Lung microvascular endothelial cell (primary cell): ENCODE measurements at places on chromosomes 4 and X. TPM values are rescaled to one million over a fixed set of nuclear protein-coding genes. Genes with fewer than 3 reads are reported as not detected.

GRCh38 chr4:68872643-68873502 lies 57.1 kb downstream of the UGT2B10 start:
- DNase-seq: no peak

POF1B gene
- total RNA-seq: 2.2 and 5.4 TPM in 2 replicates

GRCh38 chr4:96833831-96834230 lies 993.9 kb downstream of the PDHA2 start:
- DNase-seq: no peak

GAGE13 gene
- total RNA-seq: not detected in 2 replicates

DMD gene
- 2.0 and 3.8 TPM in 2 replicates for total RNA-seq

- DNase-seq: no peak
These were observed 82.1 kb downstream of the ALPK1 start for GRCh38 chr4:112379306-112379705.

LRRC66 gene
- under 0.01 TPM in 1 of 2 replicates, not detected in the other for total RNA-seq

GRCh38 chrX:30593440-30594200 lies 16.1 kb upstream of the TASL start:
- peak; percentile 2 for DNase-seq

GRCh38 chrX:39304746-39305145 lies 503.5 kb downstream of the MID1IP1 start:
- no peak for DNase-seq

- DNase-seq: no peak
These were observed 287.7 kb upstream of the EMCN start for GRCh38 chr4:100805538-100805937.

CCDC160 gene
- not detected in 2 replicates for total RNA-seq

GRCh38 chr4:166165829-166166420 lies 292.9 kb downstream of the TLL1 start:
- DNase-seq: peak; percentile 83

ABCG2 gene
- total RNA-seq: 1.8 and 12.9 TPM in 2 replicates

DNA sequence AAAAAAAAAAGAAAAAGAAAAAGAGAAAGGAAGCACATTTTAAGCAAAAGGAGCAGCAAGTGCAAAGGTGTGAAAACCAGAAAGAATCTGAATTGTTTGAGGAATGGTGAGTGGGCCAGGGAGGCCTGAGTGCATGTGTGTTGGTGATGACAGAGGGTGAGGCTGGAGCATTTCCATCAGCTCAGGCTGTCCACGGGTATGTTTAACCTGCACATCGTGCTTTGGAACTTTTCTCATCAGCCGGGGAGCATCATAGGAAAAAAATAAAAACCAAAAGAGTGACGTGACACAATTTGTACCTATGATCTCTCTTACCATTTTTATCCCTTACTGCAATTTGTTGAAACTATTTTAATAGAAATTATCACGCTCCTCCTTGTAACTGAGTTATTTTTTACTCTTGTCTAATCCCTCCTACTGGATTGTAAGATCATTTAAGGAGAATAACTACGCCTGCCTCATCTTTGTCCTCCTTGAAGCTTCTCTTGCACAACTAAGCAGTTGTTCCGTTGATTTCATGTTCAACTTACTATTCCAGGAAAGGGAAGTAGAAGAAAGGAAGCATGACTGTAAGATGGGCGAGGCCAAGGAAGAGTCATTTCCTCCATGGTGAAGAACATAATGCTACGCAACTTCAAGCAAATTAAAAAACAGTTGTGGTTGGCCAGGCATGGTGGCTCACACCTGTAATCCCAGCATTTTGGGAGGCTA lies 7.0 kb downstream of the PALLD start:
- DNase-seq: peak; percentile 88

DNA sequence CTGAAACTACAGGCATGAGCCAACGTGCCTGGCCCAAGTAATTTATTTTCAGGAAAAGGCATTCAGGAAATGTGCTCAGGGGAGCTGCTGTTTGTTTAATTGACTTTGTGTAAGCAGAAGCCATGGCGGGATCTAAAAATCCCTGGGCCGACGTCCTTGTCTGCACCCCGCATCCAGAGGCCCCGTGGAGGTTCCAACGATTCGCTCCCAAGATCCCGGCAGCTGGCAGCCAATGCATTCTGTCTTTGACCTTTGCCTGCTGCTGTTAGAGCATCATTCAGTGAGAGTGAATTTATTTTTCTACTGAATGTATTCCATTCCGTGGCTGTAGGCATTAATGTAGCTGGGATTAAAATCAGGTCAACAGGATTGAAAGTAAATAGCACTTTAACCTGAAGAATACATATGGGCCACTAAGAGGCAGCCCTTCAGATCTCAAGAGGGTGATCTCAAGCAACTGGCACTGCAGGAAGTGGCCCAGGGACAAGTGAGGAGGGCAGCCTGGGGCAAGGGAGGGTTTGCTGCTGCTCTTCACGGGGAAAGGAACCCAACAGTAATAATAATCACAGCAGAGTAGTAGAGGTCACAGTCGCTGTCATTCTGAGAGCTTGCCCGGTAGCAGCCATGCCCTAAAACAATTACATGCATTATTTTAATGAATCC lies 75.2 kb downstream of the PSAPL1 start:
- DNase-seq: no peak

DNA sequence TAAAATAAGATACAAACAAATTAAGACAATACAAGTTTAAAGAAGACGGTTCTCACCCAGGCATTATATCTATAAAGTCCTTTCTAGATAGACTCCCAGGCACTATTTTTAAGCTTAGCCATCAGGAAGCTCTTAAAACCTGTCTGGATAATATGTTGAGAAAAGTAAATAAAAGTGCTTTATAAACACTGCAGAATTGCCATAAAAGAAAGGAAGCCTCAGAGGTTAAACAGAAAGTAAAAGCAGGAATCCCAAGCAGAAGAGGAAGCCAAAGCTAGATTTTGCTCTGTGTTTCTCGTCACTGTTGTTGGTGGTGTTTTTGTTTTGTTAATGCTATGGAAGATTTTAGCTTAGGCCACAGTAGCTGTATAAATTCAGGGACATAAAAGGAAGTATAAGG lies 1267.3 kb downstream of the PCDH19 start:
- no peak for DNase-seq

DNA sequence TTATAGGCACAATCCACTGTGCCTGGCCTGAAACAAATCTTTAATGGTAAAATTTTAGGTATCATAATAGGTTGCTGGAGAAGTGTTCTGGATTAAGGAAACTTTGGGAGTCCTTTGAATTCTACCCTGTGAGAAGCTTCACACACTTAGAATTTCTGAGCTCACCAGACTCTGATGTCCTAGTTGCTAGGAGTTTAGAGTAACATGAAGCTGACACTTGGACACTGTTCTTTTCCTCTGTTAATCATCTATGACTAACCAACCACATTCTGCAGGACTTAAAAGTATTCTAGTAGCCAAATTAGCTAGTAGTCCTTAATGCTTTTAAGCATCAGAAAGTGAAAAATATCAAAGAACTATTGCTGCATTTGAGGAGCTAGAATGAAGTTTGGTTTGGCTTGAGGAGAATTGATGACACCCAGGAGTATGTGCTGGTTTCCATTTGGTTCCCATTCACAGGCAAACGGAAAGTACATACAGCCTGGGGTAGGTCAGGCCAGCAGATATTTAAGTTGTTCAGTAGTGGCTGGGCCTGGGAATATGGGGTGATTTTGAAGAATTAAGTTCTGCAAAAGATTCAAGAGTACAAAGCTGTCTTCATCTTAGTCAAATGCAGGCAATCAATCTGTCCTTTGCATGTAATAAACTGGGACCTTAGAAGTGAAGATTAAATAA lies 38.8 kb upstream of the IGFBP7 start:
- DNase-seq: peak; percentile 80

- DNase-seq: peak; percentile 92
These were observed 116.7 kb downstream of the SPCS3 start for GRCh38 chr4:176436293-176436973.

SLC26A1 gene
- total RNA-seq: under 0.01 and 0.20 TPM in 2 replicates

- no peak for DNase-seq
These were observed 47.5 kb upstream of the KLHL13 start for GRCh38 chrX:118164138-118164537.

DNA sequence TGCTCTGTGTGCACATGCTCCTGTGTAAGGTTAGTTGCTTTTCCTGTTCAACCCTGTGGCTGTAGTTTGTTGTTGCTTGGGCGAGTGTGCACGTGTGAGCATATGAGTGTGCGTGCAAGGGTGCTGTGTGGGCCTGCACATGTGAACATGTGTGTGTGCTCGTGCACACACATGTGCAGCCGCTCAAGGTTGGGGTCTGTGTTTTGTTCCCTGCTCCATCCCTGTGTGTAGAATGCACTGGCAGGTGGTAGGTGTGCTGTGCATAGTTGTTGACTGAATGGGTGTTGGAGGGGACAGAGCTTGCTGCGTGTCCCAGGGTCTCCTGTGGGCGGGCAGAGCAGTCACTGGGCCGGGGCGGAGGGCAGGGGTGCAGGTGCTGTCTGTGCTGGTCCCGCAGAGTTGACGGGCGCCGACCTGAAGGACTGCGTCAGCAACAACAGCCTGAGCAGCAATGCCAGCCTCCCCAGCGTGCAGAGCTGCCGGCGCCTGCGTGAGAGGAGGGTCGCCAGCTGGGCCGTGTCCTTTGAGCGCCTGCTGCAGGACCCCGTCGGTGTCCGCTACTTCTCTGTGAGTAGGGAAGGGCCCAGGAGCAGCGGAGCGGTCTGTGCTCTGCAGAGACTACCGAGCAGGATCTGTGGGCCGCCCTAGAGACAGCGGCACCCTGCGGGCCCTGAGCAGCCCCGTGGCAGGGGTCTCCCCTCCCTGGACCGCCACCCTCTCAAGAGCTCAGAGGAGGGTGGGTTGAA lies 27.9 kb upstream of the HGFAC start:
- DNase-seq: no peak

CSAG3 gene
- not detected in 2 replicates for total RNA-seq

NR0B1 gene
- not detected in 2 replicates for total RNA-seq

DNA sequence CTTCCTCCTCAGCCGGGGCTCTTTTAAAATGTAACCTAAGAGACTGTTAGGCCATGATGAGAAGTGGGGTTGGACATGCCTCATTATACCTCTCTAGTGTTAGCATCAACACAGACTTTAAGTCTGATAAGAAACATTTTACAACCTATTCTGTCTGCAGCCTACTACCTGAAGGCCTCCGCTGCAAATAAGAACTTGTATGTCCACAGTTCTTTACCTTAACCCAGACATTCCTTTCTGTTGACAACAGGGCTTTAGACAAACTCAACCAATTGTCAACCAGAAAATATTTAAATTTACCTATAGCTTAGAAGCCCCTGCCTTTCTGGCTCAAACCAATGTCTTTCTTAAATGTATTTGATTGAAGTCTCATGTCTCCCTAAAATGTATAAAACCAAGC lies 1418.6 kb downstream of the STIM2 start:
- DNase-seq: no peak

- no peak for DNase-seq
These were observed 142.8 kb upstream of the RPL34 start for GRCh38 chr4:108477527-108478108.

DNA sequence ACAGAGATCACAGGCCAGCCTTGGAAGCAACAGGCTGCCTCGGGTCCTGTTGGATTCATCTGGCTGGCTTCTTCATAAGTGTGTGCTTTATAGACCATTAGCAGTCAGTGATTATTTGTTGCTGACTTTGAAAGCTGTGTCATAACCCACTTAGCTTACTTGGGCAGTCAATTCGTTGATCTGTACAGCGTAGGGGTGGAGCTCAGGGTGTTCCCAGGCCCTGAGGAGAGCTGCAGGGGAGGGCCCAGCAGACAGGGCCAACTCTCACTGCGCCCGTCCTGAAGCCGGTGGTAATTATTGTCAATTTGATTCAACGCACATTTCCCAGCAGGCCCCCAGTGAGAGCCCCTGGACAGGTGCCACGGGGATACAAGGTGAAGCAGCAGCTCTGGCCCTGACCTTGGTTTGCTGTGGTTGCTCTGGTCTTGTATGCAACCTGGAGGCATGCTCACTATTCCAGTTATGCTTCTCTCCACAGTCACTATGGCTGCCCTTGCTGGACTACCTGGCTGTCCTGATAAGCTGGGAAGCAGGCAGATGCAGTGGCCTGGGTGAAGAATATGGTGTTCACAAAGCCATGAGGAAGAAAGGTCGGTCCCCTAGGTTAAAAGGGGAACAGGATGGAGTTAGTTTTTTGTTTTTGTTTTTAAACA lies 40.1 kb upstream of the HMGB3 start:
- no peak for DNase-seq

GAGE12H gene
- total RNA-seq: not detected in 2 replicates

DNA sequence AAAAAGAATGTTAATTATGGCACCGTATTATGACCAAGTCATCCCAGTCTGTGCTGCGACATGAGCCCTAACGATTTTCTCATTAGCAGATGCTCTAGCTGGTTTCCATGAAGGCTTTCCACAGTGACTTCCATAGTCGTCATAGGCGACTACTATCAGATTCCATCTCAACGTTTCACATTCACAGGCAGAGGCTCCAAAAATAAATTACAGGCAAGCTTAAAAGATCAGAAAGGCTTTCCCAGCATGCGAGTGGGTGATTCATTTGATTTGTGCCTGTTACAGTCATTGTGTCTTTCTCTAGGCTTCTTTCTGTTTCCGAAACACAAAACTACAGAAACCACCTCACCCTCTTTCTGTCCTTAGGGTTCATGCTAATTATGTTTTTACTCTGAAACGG lies 43.2 kb downstream of the PALLD start:
- DNase-seq: no peak

DNA sequence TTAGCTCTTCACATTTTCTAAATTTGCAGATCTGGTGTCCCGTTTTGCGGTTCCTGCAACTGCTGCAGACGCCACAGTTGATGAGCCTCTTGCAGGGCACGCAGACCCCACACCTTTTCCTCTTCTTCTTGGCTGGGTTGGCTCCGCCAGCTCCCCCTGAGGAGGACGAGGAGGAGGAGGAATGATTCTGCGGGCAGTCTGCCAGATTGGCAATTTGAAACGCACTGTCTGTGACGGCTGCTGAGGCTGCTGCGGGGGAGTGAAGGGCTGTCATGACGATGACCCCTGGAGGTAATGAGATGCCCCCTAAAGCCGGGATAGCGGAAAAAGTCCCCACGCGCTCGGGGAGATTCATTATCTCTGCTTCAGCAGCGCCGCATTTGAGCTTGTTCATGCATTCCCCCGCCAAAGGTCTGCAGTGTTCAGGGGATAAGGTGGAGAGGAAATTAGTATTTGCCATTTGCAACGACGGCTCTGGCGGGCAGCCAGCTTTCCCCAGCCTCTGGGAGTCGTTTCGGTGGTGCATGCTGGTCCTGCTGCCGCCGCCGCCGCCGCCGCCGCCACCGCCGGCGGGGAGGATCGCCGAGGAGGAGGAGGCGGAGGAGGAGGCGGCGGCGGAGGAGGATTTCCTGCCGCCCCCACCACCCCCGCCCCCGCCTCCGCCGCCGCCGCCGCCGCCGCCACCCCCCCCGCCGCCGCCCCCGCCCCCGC lies 3.8 kb downstream of the CXXC4 start:
- DNase-seq: peak; percentile 39

NALF2 gene
- under 0.01 and 0.20 TPM in 2 replicates for total RNA-seq

AREG gene
- total RNA-seq: under 0.01 and 0.22 TPM in 2 replicates

CPE gene
- 1.1 and 1.4 TPM in 2 replicates for total RNA-seq
